ENCODE measurements at places on chromosomes 2 and 18.
A peak's percentile ranks its signal among the peaks of the same experiment; 100 is the strongest.

DNA sequence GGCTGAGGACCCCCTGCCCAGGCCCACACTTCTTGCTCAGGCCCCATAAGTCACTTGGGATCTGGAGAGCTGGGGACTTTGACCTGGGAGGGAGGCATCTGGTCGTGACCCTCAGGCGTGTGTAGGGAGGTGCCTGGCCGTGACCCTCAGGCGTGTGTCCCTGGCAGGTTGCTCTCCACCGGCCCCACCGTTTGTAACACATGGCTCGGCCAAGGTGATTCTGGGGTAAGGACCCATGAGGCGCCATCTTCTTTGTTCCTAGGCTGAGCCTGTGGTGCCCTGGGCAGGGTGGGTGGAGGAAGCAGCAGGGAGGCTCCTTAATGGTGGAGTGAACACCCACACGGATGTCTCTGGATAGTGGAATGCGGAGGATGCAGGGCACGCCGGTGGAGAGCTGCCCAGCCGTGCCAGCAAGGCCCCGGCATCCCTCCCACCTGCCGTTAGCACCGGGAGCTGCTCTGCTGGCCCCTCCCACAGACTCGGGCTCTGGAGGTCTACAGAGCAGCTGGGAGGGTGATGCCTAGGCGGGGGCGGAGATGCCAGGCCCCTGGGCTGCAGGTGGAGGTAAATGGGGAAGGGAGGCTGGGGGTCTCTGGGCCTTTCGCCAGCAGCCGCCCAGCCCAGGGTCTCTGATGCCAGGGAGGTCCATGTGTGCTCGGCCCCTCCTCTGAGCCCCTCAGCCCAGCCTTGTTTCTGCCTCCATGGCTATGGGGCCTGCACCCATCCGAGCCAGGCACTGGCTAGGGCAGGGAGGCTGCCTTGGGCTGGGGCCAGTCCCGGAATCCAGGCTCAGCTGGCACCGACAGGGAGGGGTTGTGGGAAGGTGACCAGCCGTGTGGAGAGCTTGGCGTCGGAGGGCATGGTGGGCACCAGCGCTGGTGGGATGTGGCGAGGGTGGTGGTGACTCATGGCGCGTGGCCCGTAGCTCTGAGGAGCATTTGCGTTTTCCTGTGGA lies 1.1 kb upstream of the GAL3ST2 start:
- no peak for DNase-seq

- no peak for DNase-seq
Observed at GRCh38 chr2:3598912-3599854, 4.3 kb downstream of the COLEC11 start.

DNA sequence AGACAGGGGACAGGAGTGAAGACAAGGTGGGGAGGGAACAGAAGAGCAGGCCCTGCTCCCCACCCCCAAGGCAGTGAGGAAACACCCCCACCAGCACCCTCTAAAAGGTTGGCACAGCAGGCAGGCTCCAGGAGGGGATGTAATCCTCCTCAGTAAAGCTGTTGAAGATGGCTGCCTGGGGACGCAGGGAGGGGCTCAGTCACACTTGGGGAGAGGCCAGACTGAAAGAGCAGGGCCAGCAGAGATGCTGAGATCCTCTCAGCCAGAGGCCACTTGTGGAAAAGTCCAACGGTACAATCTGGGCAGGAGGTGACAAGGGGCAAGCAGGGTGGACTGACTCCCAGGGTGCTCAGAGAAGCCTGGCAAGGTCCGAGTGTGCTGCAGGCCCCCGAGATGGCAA lies 154.8 kb upstream of the ID2 start:
- no peak for DNase-seq

DNA sequence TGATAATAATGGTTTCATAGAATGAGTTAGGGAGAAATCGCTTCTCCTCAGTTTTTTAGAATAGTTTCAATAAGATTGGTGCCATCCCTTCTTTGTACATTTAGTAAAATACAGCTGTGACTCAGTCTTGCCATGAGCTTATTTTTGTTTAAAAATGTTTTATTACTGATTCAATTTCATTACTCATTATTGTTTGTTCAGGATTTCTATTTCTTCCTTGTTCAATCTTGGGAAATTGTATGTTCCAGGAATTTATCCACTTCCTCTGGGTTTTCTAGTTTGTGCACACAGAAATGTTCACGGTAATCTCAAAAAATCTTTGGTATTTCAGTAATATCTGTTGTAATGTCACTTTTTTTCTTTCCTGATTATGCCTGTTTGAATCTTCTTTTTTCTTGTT lies 371.5 kb upstream of the SETBP1 start:
- no peak for DNase-seq

DNA sequence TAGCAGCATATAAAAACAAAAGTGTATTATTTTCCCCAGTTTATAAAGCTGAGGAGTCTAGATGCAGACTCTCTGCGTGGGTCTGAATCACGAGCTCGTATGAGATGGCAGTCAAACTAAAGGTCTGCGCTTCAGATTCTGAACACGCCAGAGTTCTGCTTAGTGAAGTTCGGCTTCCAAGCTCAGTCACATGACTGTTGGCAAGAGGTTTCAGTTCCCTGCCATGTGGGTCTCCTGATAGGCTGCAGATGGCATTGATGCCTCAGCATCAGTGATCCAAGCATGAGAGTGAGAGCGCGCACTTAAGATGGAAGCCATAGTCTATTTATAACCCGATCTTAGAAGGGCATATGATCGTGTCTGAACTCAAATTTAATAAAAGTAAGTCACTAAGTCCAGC lies 242.8 kb upstream of the DOK6 start:
- no peak for DNase-seq

DNA sequence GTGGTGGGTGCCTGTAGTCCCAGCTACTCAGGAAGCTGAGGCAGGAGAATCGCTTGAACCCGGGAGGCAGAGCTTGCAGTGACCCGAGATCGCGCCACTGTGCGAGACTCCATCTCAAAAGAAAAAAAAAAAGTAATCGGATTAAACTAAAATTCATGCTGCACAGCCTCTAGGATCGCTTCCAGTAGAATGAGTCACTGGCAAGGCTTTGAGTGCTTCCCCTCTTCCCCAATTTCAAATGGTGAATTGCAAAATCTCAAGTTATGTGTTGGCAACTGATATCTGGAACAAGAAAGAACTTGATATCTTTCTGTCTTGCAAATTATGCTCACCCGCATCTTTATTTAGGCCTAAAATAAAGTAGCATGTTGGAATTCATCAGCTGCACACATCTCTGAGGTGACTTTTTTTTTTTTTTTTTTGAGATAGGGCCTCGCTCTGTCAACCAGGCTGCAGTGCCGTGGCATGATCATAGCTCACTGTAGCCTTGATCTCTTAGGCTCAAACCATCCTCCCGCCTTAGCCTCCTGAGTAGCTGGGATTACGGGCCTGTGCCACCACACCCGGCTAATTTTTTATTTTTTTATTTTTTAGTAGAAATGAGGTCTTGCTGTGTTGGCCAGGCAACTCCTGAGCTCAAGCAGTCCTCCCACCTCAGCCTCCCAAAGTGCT lies 12.7 kb downstream of the TTC39C start:
- no peak for DNase-seq

DNA sequence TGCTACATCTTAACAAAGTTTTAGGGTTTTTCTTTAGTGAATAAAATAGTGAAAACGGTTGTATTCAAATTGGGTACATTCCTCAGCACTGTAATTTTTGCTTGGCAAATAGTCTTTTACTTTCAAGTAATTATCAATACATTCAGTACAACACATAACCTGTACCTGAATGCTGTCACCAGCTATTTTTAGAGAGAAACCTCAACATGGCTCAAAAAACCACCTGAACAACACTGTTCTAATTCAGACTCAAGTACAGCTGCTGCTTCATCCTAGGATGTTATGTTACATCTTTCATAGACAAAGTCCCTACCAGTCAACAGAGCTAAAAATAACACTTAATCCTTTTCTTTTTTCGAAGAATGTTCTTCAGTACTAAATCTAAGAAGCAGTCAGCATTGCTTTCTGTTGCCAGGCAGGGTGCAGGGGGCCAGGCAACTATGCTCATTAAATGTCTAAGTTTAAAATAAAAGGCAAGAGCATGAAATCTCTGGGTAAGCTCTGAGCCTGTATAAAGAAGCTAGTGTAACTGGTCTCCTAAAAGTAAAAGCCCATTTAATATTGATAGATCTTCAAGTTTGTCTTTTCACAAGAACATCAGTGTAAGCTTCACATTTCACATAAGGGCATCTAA lies 20.5 kb downstream of the PDIA6 start:
- DNase-seq: no peak

GRCh38 chr18:79575891-79576685 lies 103.5 kb upstream of the CTDP1 start:
- DNase-seq: peak; percentile 40

DNA sequence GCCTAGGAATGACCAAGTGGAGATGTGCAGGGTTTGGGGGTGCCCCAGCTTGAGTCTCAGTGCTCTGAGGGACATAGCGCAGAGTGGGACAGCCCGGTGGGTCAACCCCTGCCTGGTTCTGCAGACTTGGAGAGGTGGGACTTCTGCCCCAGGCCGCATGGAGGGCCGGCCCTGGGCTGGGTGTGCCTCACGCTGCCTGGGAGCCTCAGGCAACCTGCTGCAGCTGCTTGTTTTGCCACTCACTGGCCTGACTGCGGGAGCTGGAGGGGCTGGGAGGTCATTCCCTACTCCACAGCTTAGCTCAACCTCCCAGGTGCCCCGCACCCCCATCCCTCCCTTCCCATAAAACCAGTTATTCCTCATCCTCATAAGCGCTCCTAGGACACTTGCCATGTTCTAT lies 33.1 kb downstream of the ODC1 start:
- DNase-seq: no peak

- DNase-seq: no peak
Observed at GRCh38 chr2:8119782-8120505, 561.9 kb upstream of the ID2 start.

DNA sequence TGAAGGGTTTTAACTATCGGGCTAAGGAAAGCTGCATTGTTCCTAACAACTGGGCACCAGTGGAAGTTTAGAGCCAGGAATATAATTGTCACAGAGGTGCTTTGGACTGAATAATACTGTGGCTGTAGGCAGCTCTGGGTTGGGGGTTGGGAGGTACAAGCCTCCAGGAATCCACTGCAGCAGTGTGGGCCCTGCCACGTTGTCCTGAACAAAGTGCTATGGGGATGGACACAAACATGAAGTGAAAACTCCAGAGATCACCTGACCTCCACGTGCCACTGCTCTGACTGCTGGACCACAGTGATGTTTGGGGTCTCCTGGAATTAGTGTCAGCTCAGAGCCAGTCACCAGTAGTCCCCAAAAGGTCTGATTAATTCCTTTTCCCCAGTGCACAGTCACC lies 110.9 kb downstream of the BCL2 start:
- DNase-seq: no peak

GRCh38 chr2:232260075-232260474 lies 118.5 kb upstream of the ALPP start:
- no peak for DNase-seq

DNA sequence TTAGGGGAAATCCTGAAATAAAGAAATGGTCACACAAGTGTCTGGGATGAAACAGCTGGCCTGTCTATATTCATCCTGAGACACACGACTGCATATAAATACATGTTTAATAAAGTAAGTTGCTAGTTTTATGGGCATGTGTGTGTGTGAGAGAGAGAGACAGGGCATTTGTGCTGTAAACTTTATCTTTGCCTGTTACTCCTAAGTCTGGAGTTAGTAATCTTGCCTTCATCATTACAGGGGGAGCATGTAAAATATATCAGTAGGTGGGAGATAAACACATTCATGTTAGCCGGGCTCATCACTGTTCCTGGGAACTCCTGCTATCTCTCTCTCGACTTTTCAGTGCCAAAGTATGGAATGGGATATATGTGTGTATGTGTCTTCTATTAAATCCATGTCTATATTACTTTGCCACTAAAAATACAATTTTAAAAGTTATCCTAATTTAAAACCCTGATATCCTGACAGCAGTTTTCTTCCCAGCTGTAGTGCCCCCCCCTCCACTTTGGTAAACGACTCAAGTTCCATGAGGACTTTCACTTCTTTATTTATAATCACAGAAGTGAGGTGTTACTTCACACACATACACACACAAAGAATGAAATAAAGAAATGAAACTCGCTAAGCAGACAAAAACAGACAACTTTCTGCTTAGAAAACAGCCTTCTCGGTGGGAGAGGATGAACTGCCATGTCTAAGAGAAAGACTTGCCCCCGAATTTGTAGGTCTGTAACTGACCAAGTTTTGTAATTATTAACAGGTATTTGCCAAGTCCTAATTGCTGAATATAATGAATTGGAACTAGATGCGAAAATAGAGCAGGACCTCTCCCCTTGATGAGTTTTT lies 947 bp downstream of the ZEB2 start:
- no peak for DNase-seq

- DNase-seq: no peak
Observed at GRCh38 chr2:43539436-43539835, 56.4 kb downstream of the THADA start.

- DNase-seq: no peak
Observed at GRCh38 chr2:110843959-110844510, 111.7 kb downstream of the ACOXL start.

GRCh38 chr2:100670232-100670631 lies 107.4 kb downstream of the PDCL3 start:
- no peak for DNase-seq

- DNase-seq: no peak
Observed at GRCh38 chr2:3398857-3399256, 19.4 kb downstream of the TRAPPC12 start.

DNA sequence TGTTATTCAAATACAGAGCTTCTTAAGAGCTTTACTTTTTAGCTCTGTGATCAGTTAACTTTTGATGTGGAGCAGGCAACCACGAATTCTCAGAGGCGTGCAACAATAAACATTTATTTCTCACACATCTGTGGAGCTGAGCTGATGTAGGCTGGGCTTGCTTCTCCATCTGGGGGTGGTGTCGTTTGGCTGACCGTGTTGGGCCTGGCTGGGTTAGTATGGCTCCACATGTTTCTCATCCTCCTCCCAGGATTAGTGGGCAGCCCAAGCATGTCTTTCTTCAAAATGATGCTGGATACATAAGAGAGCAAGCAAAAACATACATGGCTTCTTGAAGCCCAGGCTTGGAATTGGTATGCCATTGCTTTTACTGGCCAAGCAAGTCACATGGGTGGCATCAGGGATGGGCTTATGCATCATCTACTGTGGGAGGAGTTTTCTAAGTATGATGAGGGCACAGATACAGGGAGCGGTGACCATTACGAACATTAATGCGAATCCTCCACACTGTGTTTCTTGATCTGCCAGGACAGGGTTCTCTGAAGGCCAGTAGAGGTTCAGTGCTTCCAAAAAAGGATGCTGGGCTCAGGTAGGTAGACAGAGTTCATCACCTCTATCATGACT lies 157.0 kb upstream of the TNP1 start:
- no peak for DNase-seq

DNA sequence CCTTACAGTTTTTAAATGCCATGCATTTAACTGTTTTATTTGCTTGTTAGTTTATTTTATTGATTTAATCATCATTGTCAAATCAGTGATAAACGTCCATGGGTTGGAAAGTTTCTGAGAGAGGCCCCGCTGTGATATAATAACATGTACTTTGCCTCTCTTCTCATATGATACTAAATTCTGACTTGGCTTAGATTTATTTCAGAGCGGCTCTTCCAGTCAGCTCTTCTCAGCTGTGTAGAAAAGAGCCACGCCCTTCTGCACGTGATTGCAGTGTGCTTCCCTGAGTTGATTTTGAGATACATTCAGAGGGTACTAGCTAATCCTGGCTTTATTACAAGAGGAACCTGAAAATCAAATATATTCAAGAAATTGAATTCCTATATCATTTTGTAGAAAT lies 218.6 kb downstream of the KCNE4 start:
- no peak for DNase-seq

GRCh38 chr2:239919774-239920692 lies 105.1 kb downstream of the NDUFA10 start:
- peak; percentile 10 for DNase-seq

Data from H9 (cell line).